Kidney (tissue), 22 donors: ENCODE measurements at places on chromosomes 7 and 10.

- DNase-seq: no peak
These were observed 111.3 kb upstream of the ASAH2 start for GRCh38 chr10:50362547-50363125.

GRCh38 chr10:119219871-119220270, 12.5 kb downstream of the GRK5 start:
- no peak for DNase-seq

DNA sequence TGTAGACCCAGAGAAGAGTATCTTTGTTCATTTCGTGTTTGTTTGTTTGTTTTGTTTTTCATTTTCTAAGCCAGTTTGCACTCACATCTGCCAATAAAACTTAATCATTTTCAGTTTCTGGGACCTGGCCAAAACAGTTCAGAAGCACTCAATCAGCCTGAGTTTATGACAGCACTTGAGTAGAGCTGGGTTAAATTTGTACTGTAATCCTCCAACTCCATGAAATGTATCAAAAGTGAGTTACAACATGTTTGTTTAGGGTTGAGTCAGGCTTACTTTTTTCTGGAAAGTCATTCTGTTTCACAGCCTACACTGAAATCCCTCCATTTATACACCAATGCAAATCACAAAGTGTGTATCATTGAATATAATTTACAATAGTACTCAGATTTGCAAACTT, 91.9 kb downstream of the ZWINT start:
- DNase-seq: no peak

DNA sequence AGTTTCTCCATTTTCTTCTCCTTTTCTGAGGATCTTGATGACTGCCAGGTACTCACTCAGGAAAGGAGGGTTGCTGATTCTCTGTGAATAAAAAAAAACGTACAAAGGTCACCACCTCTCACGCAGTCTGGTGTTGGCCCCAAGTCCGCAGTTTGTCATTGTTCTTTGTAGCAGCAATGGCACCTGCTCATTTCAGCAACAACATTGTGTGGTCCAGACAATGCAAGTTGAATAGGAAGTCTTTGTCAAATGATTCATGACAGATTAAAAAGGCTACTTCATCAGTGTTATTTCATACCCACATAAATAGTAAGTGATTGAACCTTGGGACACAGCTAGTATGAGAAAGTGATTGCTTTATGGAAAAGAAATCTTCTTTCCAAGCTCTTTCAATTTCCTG, 653.5 kb upstream of the MGMT start:
- DNase-seq: no peak

- DNase-seq: no peak
These were observed 10.3 kb upstream of the STK17A start for GRCh38 chr7:43572516-43573049.
